Activated gamma-delta T cell treated with Interleukin-2 at 50 U/mL for 16 hours (primary cell): ENCODE measurements at places on chromosomes 7 and 10.

- DNase-seq, result no peak
Observed at GRCh38 chr10:97858001-97858439, 8.4 kb downstream of the GOLGA7B start.

DNA sequence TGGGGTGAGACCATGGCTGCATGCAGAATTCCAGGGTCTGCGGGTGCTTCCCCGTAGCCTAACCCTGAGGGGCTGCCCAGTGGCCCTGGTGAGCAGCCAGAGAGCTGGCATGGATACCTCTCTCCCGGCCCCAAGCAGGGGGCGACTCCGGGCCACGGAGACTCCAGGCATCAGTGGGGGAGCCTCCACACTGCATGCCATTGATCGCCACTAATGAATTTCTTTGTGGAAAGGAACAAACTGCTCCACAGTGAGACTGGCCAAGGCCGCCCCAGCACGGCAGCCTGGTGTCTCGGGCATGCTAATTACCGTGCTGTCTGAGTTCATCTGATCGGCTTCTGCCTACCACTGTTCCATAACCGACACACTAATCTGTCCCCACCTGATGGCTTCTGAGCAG, 184.4 kb downstream of the GRID1 start:
- DNase-seq, result no peak

DNA sequence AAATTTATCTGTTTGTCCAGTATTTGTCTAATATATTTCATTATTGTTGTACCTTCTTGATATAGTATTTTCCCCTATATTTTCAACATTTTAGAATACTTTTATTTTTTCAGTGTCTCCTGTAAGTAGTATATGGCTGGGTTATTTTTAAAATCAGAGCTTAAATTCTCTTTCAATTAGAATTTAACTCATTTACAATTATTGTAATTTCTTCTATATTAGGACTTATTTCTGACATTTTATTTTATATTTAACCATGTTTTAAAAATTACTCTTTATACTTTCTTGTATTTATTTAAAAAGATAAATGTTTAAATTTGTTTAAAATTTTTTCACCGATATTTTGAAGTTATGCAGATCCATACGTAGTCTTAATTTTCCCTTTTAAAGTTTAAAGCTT, 220.0 kb upstream of the NPVF start:
- DNase-seq, result no peak

DNA sequence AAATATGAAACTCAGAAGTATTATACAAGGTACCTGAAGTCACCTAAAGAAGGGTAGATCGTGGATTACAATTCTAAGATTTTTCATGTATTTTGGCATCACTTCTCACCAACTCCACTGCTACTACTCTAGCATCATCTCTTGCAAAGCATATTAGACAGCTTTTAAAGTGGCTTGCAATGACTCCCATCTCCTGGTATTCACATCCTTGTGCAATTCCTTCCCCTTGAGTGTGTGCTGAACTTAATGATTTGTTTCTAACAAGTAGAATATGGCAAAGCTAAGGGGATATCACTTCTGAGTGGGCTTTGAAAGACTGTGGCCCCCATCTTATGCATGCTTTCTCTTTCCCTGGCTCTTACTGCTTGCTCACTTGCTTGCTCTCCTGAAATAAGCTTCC, 280.2 kb downstream of the SNX13 start:
- no peak for DNase-seq

DNA sequence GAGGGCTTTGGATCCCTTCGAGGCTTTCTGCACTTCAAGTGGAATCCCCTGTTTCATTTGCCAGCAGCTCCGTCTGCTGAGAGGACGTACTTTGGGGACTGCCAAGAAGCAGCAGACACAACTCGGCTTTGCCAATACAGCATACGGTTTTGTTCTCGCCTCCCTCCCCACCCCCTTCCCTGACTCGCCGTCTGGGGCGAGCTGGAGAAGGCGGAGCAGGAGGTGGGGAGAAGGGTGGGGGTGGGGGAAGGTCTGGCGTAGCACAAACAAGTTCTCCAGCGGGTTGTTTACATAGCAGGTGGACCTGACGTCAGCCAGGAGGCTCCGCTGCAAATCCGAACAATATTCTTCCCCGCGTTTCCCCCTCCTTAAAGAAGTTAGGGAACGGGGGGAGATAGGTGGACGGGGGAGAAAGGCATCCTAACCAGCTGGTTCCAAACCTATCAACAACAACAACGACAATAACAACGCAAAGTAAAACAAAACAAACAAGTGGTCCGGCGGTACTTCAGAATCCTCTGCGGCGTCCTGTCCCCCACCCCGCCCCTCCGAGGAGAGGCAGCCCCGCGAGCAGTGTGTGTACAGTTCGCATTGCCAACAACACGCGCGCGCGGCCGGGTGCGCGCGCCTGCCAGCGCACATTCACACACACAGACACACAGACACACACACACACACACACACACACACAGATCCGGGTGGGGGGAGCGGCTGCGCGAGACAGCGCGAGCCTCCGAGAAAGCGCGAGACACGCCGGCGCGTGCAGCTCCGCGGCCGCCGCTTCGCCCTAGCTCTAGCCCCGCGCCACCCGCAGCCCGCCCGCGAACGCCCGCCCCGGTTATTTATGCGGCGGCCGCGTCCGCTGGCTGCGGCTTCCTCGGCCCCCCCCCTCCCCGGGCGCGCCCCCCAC, 167.0 kb upstream of the PPP1R3A start:
- DNase-seq, result peak; percentile 7

DNA sequence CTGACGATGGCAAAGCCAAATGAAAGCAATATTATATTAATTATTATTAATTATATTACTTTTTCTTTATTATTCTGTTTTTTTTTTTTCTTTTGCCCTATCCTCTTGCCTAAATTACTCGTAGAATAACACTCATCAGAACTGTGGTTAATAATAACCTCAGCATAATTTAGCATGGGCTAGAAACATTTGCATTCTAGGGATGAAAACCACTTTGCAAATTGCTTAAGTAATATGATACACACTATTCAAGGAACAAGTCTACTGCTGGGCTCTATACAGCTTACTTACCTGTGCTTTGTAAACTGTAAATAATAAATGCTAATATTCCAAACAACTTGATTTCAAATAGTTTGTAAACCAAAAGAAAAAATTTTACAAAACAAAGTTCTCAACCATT, 375.8 kb downstream of the HGF start:
- no peak for DNase-seq

- no peak for DNase-seq
Observed at GRCh38 chr7:2761801-2762497, 73.9 kb downstream of the AMZ1 start.

DNA sequence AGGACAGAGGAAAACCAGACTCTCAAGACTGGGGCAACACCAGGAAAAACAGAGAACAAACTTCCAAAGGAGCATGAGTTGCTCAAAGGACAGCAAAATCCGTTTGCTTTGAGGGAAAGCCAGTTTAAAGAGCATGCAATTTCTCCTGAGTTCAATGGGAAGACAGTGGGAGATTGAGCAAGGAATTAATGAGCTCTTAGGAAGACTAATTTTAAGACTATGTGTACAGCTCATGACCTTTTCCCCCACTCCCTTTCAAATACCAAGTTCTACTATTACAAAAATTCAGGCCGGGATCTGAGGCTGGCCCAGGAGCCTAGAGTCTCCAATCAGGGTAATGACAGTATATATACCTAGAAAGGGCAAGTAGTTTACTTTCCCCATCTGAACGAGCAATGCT, 79.2 kb downstream of the EPDR1 start:
- no peak for DNase-seq

- DNase-seq, result no peak
Observed at GRCh38 chr7:55526329-55526728, 46.0 kb downstream of the VOPP1 start.

GRCh38 chr7:40303996-40304395, 169.2 kb downstream of the SUGCT start:
- DNase-seq, result no peak

GRCh38 chr7:157269341-157270059, 67.3 kb upstream of the DNAJB6 start:
- no peak for DNase-seq

DNA sequence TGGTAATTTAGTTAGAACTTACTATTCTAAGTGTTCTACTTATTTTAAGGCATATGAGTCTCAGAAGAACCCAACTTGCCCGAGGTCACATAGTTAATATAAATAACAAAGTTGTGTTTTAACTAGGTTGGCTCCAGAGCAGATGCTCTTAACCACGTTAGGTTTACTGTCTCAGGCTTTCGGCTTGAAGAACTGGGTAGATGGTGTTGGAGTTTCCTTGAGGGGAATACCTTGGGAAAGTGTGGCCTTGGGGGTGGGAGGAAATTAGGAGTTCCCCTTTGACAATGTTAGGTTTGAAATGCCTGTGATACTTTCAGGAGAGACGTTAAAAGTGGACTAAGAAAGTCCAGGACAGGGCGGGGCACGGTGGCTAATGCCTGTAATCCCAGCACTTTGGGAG, 9.6 kb downstream of the ZNF398 start:
- no peak for DNase-seq

DNA sequence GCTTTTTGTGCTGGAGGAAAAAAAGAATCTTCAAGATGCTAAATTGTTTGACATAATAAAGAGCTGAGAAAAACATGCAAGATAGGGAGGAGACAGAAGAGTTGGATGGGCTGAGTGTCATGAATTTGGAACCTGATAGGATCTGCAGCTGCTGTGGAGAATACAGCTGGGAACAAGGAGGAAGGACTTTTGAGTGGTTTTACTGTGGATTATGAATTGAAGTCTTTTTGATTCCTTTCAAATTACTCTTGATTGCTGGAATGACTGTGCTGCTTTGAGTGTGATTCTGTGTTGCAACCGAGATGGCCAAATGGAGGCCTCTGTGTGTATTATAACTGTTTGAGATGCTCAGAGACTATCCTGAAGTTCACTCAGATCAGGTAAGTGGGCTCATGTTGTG, 4.0 kb downstream of the EFCAB10 start:
- DNase-seq, result no peak

- DNase-seq, result no peak
Observed at GRCh38 chr10:95742485-95742884, 13.5 kb upstream of the ENTPD1 start.

DNA sequence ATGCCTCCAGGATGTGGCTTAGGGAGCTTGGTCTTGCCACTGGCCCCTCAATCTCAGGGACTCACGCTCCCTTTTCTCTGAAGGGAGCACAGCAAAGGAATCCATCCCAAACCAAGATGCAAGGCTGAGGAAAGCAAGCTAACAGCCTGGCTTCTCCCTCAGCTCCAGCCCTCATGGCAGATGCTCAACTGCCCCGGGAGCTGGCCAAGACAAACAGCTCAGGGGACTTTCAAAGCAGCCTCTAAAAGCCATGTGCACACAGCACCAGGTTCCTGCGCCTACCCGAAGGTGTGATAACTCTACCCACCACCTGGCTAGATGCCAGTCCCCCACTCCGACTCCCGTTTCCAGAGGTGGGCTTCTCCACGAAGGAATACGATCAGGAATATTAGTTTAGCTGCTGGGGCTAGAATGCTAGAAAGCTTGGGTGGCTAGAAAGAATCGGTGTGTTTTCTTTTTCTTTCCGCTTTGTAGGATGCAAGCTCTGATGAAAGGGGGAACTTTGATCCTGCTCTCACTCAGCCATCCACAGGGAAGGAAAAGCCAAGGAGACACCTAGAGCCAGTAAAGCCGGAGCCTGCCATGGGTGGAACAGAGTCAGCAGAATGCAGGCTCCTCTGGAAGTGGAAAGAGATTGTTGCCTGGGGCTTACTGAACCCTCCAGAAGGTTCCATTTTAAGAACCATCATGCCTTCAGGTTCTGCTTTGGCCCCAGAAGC, 89.0 kb upstream of the FGFR2 start:
- no peak for DNase-seq

DNA sequence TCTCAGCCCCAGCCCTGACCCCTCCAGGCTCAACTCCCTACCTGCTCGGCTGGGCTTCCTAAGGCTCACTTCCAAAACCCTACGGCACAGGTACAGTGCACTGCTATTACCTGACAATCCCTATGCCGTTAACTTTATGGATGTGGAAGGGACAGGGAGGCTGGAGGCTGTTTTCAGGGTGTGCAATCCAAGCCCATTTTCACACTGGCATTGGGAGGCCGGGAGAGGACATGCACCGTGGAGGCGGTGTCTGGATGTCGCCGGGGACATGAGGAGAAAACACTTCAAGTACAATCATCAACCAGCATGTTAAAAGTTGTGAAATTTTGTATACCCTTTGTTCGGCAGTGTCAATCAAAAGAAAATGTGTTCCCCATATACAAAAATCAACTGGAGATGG, 80.1 kb downstream of the MAD1L1 start:
- no peak for DNase-seq

GRCh38 chr7:23893942-23894891, 184.2 kb downstream of the STK31 start:
- no peak for DNase-seq

DNA sequence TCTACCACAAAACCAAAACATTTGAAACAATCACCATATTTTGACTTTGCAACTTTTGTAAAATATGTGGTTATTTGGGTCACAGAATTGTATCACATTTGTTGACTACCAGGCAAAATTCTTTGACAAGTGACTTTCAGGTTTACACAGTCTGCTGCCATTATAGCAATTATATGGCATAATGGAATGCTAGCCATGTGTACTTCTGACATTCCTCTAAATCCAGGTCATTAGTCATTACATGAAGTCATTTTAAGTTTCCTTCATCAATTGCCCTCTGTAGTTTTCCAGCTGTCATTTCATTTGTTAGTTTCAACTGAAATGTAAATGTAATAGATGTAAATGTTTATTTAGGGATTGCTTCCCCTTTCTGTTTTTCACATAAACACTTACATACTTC, 137.5 kb downstream of the IMMP2L start:
- DNase-seq, result no peak

- DNase-seq, result no peak
Observed at GRCh38 chr10:28652703-28653102, 24.6 kb upstream of the BAMBI start.

GRCh38 chr7:33108554-33109004, 625 bp downstream of the RP9 start:
- no peak for DNase-seq

- no peak for DNase-seq
Observed at GRCh38 chr7:25171071-25171470, 46.0 kb upstream of the CYCS start.

DNA sequence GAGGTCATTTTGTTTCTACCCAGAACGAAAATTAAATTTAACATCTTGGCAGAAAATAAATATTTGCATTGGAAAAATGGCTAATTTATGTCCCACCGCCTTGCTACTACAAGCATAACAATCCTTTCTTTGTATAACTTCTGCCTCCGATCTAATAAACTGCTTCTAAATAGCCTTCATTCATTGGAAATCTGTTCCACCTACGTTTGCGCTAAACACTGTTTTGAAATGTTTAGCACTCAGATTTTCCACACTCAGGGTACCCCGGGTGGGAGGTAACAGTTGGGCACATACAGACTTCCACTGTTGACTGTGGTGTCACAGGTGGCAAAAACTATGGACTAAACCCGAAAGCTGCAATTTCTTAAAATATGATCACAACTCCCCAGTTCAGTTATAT, 96.4 kb downstream of the FGFR2 start:
- no peak for DNase-seq

- peak; percentile 70 for DNase-seq
Observed at GRCh38 chr7:139016931-139017511, 18.8 kb downstream of the ZC3HAV1L start.

- no peak for DNase-seq
Observed at GRCh38 chr7:24727154-24728120, 29.8 kb downstream of the GSDME start.

GRCh38 chr7:21542891-21543527, at the start of gene DNAH11:
TSS of gene DNAH11 (plus strand) at chr7:21543039. CDS start at chr7:21543246, 207 bp downstream.
- DNase-seq, result no peak

- DNase-seq, result no peak
Observed at GRCh38 chr7:36514289-36515243, 124.9 kb downstream of the ANLN start.

- no peak for DNase-seq
Observed at GRCh38 chr10:6020826-6021225, 41.3 kb downstream of the IL2RA start.
